ENCODE measurements at places on chromosomes 11 and 22.

DNA sequence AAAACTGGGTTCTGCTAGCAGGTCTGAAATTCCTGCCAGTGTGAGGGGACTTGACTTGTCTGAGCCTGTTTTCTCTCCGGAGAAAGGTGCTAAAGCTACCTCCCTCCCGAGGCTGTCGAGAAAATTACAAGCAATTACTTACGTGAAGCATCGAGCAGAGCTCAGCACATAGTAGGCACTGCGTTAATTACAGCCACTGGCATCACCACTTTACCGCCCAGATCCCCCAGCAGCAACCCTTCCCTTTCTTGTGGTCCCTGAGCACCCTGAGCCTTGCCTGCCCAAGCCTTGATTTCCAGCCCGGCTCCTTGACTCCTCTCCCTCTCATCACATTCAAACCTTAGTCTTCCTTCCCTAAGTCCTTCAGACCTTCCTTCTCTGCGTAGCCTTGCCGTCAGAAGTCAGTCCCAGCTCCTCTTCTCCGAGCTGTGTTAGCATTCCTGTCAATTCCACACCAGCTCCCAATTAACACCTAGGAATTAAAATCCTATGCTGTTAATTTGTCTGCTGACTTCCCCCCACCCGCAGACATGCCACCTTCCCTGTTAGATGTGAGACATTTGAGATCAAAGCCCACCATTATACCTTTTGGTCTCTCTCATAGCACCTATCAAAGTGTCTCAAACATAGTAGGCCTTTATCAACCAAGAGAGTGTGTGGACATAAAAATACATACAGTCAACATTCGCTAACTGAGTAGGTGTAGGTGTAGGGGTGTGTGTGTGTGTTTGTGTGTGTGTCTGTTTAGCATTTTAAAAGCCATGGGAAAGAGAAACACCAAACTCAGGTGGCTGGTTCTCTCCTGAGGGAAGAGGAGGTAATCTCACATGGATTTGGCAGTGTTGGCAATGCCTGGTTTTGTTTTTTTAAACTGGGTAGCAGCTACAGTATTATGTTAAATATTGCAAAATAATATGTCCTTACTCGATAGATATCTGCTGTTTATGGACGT, 2.8 kb upstream of the KCNJ5 start:
- DNase-seq = no peak

GRCh38 chr22:23913306-23913660, 19.1 kb downstream of the MIF start:
- DNase-seq = no peak

- no peak for DNase-seq
Measured at GRCh38 chr11:118161786-118162185, 9.2 kb upstream of the SCN4B start.

DNA sequence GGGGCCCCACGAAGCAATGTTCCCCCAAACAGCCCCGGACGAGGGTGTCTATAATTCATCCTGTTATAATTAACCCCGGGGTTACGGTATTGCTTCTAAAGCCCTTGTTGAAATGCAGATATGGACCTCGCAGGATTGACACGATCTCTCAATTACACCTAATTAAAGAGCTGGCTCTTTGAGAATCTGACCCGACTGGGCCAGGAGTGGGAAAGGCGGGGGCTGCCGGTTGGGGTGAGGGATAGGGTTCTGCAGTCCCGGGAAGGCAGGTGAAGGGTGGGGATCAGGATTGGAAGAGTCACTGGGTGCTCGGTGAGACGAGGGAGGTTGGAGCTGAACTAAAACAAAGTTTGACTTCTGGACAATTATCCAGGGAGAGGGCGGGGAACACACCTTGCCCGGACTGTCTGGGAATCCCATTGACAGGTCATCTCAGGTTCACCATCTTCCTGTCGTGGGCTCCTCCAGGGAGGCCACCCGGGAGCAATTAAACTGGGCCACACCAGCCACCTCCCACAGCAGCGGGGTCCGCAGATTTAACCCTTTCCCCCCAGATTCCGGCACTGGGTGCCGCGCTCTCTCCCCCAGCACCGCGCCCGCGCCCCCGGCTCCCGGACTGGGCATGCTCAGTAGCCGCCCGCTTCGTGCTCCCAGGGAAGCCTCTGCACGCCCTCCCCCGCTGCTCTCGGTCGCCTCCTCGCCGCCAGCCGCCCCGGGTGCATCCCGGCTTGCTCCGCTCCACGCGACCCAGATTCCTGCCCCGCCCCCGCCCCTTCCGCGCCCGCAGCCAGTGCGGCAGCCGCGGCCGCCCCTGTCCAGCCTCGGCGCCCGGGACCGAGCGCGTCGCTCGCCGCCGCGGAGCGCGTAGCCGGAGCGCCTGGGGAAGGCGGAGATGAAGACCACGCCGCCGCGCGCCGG, at the start of gene ELMOD1:
Gene ELMOD1, plus strand, starts transcription at position 688 of the 918 bp plus-strand sequence. CDS start 27,043 bp downstream, outside the sequence.
- DNase-seq = peak; percentile 34

DNA sequence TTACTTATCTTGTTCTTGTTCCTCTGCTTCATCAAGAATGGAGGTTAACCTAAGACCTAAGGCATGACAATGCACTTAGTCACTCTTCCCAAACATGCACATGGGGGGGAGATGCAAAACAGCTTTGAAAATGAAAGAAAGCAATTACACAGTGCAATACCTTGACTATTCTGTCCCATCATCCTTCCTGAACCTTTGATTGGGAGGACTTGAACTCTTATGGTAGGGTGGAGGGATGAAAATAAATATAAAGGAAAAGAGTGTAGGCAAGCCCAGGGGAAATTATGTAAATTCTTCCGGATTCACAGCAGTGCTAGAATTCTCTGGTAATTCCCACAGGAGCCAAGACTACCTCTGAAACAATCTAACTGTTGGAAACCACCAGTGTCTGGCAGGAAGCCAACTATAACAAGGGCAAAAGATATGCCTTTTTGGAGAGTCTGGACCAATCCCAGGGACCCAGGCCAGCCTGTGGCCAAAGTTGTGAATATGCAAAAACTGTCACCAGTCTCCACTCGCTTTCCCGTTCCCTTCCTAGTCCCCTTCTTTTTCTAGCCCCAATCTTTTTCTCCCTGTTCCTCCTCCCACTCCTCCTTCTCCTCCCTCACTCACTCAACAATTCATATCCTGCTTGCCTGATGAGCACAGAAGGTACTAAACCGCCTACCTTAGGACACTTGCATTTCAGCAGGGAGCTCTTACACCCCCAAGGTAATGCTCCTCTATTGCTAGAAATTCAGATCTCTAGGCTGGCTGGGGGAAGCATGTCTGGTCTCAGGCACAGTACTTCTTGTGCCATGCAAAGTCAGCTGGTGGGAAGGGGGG, 2.5 kb upstream of the RCN1 start:
- peak; percentile 48 for DNase-seq

- no peak for DNase-seq
Measured at GRCh38 chr11:44982496-44983062, 31.9 kb upstream of the TP53I11 start.

GRCh38 chr11:108786281-108786990, 121.6 kb downstream of the DDX10 start:
- DNase-seq = no peak

GRCh38 chr11:22923561-22923960, 63.3 kb upstream of the CCDC179 start:
- no peak for DNase-seq

- DNase-seq = no peak
Measured at GRCh38 chr11:13145461-13145860, 132.1 kb upstream of the BMAL1 start.

- no peak for DNase-seq
Measured at GRCh38 chr11:44165432-44165831, 70.0 kb downstream of the EXT2 start.
